ENCODE measurements at places on chromosomes 1 and 21. TPM values are rescaled to one million over a fixed set of nuclear protein-coding genes. Genes with fewer than 3 reads are reported as not detected.

GRCh38 chr1:178867670-178868069 is 3.2 kb downstream of the ANGPTL1 start:
- DNase-seq: no peak

DNA sequence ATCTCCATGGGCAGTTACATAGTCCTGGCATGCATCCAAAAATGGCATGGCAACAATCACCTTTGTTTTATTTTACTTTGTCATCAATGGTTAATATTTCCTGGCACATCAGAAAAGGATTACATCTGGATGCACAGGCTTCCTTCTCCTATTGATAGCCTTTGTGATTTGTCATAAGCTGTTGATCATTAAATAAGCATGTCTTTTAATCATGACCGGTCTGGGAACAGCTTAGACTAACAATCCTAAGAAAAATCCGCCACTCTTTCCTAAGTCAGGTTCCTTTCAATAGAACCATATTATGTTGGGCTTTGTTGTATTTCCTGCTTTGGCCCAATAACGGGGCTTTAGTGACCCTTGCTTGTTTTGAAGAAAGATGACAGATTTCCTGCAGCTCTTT is 330.6 kb downstream of the DUSP10 start:
- DNase-seq: no peak

GRCh38 chr1:7581754-7582459 is 189.2 kb upstream of the VAMP3 start:
- DNase-seq: no peak

DNA sequence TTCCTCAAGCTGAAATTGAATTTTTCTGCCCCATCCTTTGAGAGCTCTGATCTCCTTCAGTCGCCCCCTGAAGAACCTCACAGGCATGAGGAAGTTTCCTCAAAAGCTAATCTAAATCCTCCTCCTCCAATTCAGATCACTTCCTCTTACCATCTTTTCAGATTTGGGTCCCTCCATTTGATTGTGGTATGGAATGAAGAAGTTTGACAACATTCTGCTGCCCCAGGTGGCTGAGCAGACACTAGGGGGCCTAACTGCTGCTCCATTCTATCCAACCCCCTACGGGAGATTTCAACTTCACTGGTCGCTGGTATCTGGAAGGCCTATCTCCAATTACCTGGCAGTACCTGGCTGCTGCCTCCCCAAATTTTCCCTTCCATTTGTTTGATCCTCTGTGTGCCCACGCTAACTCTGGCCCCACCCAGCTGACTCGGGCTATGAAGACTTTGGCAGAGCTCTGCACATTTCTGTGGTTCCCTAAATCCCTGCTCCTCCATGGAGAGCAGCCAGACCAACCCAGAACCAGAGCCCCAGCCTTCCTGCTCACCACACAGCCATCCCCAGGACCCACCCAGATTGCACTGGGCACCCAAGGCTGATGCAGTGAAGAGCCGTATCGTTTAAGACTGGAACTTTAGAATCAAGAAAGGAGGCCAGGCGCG is 7.8 kb downstream of the IRF6 start:
- DNase-seq: no peak

- no peak for DNase-seq
These were observed 79.1 kb downstream of the NDUFS5 start for GRCh38 chr1:39105061-39105840.

GRCh38 chr1:234674218-234674815 is 64.3 kb upstream of the IRF2BP2 start:
- DNase-seq: no peak

GRCh38 chr1:87560137-87560536 is 231.5 kb downstream of the LMO4 start:
- no peak for DNase-seq

The CLDN17 gene
- not detected for polyA plus RNA-seq

The CASQ2 gene
- not detected for polyA plus RNA-seq

DNA sequence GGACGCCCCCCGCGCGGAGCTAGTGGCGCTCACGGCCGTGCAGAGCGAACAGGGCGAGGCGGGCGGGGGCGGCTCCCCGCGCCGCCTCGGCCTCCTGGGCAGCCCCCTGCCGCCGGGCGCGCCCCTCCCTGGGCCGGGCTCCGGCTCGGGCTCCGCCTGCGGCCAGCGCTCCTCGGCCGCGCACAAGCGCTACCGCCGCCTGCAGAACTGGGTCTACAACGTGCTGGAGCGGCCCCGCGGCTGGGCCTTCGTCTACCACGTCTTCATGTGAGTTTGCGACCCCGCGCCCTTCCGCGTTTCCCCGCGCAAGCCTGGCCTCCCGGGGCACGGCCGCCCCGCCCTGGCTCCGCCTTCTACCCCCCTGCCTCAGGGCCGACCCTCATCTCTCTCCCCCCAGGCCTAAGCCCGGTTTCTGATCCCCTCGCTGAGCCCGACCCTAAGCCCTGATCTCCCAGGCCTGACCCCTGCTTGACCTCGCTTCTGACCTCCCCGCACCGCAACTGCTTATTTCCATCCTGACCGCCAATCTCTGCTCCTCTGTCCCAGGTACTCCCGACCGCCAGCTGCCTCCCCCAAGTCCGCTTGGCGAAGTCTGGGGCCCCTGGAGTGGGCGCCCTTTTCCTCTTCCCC is 669 bp downstream of the KCNQ4 start:
- no peak for DNase-seq

The TNFAIP8L2 gene
- not detected for polyA plus RNA-seq

GRCh38 chr1:225882694-225883615 is 775 bp upstream of the TMEM63A start:
- no peak for DNase-seq

The ARHGEF10L gene
- 12.5 TPM for polyA plus RNA-seq

- no peak for DNase-seq
These were observed 2.3 kb downstream of the ATP1A1 start for GRCh38 chr1:116375148-116375886.

The CCDC24 gene
- 2.0 TPM for polyA plus RNA-seq

- no peak for DNase-seq
These were observed 147.1 kb downstream of the ASTN1 start for GRCh38 chr1:177017287-177017852.

DNA sequence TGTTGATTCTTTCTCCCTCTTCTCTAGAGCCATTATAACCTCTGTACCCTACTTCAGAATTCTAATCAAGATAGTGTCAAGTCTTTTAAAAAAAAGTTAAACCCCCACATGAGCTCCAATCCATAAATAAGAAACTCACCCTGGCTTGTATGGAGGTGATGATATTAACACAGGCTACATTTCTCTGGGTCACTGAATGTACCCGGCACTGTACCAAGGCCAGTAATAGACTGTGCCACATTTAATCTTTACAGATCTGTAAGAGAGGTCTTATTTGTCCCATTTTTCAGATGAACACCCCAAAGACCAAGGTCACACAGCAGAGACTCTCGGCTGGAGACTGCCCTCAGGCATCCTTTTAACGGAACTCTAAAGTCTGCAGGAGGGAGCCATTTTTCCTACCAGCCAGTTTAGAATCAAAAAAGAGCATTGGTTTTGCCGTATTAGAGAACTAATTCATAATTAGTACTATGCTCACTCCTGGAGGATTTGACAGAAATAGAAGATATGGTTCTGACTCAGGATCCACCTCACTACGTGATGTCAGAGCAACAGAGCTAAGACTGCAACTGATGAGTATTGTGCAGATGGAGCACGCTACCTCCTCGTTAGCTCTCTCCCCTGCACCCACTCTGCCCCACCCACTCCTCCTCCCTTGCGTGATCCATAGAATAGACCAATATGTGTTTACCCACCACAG is 217.2 kb upstream of the HOOK1 start:
- DNase-seq: no peak

The EDN2 gene
- not detected for polyA plus RNA-seq

The CRABP2 gene
- 75.9 TPM for polyA plus RNA-seq

GRCh38 chr1:83735526-83735925 is 263.4 kb downstream of the TTLL7 start:
- DNase-seq: no peak

The CFHR1 gene
- 0.33 TPM for polyA plus RNA-seq

The SLC45A1 gene
- polyA plus RNA-seq: 0.44 TPM

DNA sequence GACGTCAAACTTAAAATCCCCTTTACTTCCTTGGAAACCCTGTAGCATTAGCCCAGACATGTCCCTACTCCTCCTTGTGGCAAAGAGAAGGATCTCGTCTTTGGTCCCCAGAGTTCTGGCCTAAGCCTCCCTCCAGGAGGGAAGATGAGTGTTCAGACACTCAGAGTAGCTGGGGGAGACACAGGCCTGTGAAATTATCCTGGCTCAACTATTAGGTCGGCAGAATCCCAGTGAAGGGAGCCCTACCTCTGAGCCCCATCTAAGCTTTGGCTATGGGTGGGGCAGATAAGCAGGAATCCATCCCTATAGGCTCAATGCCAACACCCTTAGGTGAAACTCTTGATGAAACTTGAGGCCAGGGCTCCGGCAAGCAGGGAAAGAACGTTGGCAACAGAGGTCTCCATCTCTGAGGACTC is 1.7 kb upstream of the SFN start:
- DNase-seq: no peak

The TNFRSF18 gene
- polyA plus RNA-seq: not detected

GRCh38 chr1:200929530-200930278 is 35.0 kb downstream of the INAVA start:
- no peak for DNase-seq

DNA sequence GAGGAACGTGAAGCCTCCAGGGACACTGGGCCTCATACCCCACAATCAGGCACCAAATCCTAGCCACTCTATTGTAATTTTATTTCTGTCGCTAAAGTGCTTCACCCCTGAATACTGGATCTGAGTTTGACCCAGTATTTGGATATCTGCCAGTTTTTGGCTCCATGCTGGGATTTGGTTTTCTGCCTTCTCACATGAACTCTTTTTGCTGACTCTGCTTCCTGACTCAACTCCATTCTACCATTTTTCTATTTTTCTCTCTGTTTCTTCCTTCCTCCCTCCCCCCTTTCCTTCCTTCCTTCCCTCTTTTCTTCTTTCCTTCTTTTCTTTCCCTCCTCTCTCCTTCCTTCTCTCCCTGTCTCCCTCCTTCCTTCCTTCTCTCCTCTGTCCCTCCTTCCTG is 151.3 kb upstream of the GJB5 start:
- no peak for DNase-seq

GRCh38 chr1:201539561-201540431 is 869 bp downstream of the NAV1 start:
- DNase-seq: no peak

DNA sequence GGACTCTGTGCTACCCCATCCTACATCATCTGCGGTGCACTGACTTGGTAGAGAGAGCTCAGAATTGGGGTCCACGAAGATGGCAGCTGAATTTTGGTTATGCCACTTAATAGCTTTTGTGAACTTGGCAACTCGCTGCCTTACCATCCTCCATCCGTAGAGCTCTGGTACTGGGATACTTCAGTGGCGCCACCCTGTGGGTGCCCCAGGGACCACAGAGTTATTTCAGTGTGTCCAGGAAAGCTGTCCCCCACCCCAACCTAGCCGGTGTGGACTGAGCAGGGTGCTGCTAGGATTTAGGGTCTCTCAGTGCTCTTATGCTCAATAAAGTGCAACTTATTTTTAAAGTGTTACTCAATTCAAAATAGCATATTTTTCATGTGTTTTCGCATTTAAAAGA is 9.0 kb upstream of the USF1 start:
- no peak for DNase-seq

The LRRC39 gene
- polyA plus RNA-seq: 0.28 TPM

DNA sequence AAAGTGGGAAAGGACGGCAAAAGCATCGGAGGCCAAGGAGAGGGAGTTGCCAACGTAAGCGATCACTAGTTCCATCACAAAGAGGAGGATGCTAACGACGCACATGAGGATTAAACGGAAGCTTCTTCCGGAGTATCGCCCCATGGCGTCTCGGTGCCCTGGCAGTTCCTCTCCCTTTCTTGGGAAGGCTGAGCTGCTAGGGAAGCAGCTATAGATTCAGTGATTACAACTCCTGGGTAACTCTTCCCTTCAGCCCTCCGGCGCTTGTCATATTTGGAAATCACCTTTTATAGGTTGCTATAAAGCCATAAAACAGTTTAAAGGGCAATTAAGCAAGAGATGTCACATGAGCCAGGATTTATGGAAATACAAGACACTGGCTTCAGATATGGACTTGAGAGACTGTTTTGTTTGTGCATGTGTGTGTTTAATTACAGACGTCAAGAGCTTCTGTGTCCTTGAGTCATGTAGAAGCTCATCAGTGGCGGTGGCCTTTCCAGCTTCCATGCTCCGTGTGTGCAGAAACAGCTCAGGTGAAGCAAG is 30.6 kb upstream of the SLC30A10 start:
- DNase-seq: no peak

- no peak for DNase-seq
These were observed 185.1 kb downstream of the LRRC7 start for GRCh38 chr1:69752831-69753230.

The F5 gene
- polyA plus RNA-seq: not detected

The NEGR1 gene
- 15.4 TPM for polyA plus RNA-seq

- DNase-seq: no peak
These were observed 169.3 kb upstream of the USP25 start for GRCh38 chr21:15560383-15561056.

The CYP4A22 gene
- polyA plus RNA-seq: not detected

DNA sequence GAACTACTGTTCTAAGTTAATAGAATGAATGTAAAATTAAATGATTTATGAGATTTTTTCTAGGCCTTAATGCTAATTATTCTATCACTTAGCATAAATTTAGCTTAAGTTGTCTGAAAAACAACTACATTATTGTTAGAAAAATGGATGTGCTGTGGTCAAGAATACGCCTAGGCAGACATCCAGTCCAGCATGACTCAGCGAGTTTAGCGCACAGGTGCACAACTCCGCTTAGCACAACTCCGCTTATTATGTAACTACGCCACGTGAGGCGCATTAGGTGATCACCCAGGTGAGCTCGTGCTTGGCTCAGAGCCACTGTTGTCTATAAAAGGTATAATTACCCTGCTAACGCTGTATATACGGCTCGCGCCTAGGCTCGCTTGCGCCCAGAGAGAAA is 1043.6 kb upstream of the ADGRL4 start:
- DNase-seq: no peak

GRCh38 chr1:26434161-26434752 is 2.1 kb downstream of the DHDDS start:
- DNase-seq: no peak

The OLIG2 gene
- polyA plus RNA-seq: not detected

The CSMD2 gene
- polyA plus RNA-seq: 2.0 TPM

DNA sequence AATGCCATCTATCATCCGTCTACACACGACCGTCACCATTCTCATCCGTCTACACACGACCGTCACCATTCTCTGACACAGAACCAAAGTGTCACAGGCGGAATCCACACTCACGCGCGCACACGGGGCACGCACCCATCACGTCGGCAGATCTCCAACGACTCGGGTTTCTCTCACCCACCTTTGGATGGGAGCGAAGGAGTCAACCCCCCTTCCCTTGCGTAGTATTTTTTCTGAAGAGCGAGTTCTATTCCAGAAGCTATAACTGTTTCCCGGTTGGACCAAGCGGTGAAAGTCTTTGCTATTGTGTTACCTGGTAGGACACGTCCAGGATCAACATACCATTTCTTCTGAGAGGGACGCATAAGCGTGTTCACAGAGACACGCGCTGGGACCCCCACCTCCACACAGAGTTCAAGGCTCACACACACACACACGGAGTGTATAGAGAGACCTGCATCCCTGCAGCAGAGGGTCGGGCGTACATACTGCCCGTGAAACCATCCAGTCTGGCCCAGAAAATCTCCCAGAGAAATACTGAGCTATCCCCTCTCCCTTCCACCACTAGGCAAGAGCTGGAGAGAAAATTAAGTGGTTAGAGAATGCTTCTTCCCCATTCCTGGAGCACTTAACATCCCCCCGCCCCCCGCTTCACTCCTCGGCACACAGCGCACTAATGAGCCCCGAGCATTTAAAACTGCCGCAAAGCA is 741 bp downstream of the DUSP10 start:
- DNase-seq: no peak

GRCh38 chr1:226674892-226675714 is 64.0 kb downstream of the ITPKB start:
- DNase-seq: no peak

- DNase-seq: no peak
These were observed 24.0 kb upstream of the ABL2 start for GRCh38 chr1:179253286-179253972.

The AMY1B gene
- polyA plus RNA-seq: not detected
